Stimulated activated CD4-positive, alpha-beta T cell treated with anti-CD3 and anti-CD28 coated beads, Interleukin-1b, Interleukin-23, amount 100 ng/mL, for 1 hour (primary cell): ENCODE measurements at places on chromosomes 6 and 20.

- no peak for DNase-seq
Observed at GRCh38 chr6:39812853-39813533, 20.8 kb downstream of the DAAM2 start.

GRCh38 chr6:131792091-131792496 lies 15.7 kb upstream of the ENPP1 start:
- no peak for DNase-seq

DNA sequence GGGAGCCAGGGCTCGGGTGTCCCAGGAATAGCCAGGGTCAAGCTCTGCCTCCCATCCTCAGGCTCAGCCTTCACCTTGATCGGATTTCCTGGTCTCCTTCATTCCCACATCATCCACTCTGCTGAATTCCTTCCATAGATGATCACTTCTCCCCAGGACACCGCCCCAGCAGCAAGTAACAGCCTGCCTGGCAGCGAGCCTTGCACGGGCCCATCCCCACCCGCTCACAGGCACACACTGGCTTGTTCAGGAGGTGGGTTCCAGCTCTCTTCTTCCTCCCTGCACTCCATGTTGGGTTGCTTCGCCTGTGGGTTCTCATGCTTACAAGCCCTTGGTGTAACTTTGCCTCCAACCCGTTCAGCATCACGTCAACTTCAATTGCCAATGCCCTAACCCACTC lies 113.0 kb upstream of the IYD start:
- no peak for DNase-seq

DNA sequence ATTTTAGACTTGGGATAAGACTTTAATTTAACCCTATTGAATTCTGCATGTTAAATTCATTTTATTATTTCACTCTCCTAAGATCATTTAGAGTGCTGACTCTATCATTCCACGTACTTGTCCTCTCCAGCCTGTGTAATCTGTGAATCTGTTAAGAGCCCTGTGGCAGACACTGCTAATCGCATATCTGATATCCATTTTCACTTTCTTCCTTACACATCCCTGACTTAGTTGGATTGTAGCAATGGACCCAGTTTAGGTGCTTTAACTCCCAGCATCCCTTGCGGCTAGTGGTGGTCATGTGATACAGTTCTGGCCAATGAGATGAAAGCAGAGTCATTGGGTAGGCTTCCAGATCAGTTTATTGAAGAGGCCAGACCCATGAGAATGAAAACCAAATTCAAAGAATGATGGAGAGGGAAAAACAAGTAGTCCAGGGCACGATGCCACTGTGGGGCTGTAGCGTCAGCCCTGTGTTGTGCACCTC lies 57.2 kb upstream of the SOX4 start:
- DNase-seq: no peak

GRCh38 chr6:157864185-157864761 lies 41.2 kb downstream of the SNX9 start:
- DNase-seq: no peak

GRCh38 chr6:147384737-147385710 lies 123.5 kb upstream of the SAMD5 start:
- DNase-seq: no peak

DNA sequence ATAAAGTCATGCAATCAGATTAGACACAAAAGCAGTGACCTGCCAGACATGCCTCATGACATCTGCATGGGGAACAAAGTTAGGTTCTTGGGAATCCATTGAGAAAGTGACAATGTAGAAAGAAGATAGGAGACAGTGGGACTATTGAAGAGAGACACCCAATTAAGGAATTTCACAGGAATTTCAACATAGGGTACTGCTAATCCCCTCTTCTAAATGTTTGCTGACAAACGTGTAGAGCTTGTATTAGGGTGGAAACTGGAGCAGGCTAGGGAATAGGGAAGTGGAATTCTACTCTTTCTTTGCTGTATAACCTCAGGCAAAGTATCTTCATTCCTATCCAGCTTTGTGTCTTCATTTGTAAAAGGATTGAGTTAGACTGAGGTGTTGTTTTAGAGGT lies 409.4 kb upstream of the SASH1 start:
- DNase-seq: no peak

- no peak for DNase-seq
Observed at GRCh38 chr6:6694368-6694780, 105.9 kb downstream of the LY86 start.

GRCh38 chr6:138428944-138429598 lies 25.0 kb downstream of the HEBP2 start:
- DNase-seq: no peak

DNA sequence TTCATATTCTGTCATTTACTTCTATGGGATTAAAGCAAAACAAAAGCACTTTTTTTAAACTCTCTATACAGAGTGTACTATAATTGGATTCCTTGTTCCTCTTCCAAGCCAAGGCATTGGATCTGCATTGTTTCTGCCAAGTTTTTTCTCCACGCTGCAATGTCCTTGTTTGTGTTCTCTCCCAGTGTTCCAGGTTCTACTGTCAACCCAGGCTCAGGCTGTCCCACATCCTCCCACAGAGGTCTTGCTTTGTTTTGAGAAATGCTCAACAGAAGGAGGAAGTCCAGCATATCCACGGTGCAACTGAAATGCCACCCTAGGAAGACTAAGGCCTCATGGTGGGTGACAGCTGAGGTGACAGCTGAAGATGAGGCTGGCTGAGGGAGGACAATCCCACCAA lies 287.1 kb upstream of the PRDM1 start:
- no peak for DNase-seq

DNA sequence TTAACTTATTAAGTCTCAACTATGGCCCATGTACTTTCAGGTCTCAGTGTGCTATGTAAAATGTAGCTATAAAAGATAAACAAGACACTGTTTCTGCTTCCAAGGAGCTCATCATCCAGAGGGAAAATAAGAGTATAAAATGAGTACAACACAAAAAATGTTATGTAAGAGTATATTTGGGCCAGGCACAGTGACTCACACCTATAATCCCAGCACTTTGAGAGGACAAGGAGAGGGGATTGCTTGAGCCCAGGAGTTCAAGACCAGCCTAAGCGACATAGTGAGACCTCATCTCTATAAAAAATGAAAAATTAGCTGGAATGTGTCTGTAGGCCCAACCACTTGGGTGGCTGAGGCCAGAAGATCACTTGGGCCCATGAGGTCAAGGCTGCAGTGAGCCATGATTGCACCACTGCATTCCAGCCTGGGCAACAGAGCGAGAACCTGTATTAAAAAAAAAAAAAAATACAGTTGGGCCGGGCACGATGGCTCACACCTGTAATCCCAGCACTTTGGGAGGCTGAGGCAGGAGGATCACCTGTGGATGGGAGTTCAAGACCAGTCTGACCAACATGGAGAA lies 124.0 kb downstream of the EDN1 start:
- no peak for DNase-seq

DNA sequence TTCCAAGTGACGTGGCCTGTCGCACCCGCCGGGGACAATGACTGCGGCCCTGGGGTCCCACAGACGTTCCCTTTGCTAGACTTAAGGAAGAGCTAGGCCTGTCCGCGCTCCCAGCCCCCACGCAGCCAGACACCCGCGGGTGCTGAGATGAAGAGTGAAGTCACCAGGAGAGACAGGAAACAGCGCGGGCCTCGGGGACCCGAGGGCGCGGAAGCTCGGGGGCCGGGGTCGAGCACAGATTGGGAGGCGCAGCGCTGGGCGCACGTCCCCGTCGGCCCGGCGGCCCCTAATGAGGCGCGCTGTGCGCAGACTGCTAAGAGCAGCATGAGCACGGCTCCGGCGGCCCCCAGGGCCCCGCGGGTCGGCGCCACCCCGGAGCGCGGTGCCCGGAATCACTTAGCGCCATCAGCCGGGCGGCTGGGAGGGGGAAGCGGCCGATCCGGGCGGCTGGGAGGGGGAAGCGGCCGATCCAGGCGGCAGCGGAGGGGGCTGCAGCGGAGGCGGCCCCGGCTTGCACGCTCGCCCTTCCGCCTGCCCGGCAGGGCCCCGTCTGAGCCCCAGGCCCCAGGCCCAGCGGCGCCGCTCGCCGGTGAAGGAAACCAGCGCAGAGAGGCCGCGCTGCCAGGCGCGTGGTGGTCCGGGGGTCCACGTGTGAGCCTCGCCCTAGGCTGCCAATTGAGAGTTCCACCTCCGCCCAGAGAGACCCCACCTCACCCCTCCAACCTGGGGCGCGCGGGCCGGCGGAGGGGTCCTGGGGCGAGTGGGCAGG lies 8.3 kb upstream of the AVP start:
- no peak for DNase-seq
